Esophagus mucosa (tissue), 1 donor: ENCODE measurements at places on chromosomes 5 and 9.
A peak's percentile ranks its signal among the peaks of the same experiment; 100 is the strongest.

DNA sequence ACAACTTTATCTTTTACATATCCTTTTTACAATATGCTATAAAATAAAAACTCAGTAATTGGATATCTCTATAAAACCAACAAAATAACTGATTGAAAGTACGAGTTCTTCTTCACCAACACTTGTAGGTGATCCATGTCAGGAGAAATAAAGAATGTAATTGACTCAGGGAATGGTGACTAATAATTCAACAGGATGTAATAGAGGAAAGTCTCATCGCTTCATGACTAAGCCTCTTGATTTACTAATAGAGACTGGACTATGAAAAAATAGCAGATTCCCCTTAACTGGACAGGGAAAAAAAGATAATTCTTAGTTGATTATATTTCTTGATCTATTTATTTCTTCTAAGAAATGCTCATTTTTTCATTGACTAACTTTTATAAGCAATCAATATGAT, 507.7 kb upstream of the PTGER4 start:
- ATAC-seq, result peak; percentile 45

GRCh38 chr5:6602441-6602840, 30.4 kb downstream of the NSUN2 start:
- ATAC-seq, result no peak

DNA sequence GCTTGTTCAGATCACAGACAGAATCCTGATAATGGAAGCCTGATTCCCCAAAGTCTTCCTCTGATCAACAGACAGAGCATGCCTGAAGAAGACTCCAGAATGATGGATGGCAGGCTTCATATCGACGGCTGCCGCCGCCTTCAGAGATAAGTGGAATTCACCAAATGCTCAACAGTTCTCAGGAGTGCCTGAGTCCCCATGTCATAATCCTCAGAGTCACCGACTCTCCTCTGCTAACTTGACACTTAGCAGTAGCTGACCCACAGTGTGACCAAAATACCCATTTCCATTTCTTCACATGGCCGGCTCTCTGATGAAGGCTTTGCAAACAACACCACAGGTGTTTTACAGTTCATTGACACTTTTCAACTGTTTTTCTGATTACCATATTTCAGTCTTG, 58.7 kb downstream of the PRDM6 start:
- no peak for ATAC-seq

GRCh38 chr9:113005777-113006176, 6.2 kb downstream of the ZNF883 start:
- ATAC-seq, result no peak

DNA sequence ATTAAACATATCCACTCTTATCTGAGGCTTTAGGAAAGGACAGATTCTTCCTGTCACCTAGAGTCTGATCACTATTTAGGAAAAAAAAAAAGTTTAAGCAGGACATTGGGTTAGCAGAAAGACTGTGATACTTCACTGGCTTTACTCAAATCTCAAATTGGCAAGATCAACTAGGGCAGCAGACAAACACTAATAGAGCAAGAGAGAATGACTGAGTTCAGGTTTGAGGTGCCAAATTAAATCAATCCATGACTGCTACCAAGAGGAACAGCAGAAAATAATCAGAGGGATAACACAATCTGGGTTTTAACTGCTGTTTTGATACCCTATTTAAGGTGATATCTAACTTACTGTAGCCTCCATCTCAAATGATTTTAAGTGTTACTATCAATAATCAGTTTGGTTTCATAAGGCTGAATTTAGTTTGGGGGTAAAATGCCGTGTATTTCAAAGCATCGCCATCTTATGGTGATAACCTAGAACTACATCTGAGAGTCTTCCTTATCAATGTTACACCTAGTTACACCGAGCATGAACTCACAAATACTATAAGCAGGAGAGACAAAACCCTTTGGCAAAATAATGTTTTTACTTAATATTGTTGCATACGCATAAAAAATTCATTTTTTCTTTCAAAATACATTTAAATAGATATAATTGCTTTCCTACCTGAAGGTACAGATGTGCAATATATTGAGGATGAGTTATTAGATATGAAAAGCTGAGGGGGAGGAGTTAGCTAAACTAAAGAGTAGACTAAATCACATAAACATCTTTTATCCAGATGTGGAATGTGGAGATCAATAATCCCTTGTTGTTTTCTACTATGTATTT, 286.4 kb upstream of the CDH12 start:
- no peak for ATAC-seq

DNA sequence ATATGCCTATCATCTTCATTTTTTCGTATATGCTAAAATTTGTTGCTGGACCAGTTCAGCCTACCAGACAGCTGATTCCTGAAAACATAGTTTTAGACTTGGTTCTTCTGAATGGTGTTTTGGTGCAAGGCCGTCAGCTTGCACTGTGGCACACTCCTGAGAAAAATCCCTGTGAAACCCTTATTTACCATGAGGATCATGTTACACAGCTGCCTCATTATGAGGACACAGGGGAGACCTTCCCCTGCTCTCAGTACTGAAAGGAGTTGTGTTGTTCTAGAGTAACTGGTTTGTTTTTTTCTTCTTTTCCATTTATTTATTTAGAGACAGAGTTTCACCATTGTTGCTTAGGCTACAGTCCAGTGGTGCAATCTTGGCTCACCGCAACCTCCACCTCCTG, 37.6 kb downstream of the MAST4 start:
- no peak for ATAC-seq
